ENCODE measurements at places on chromosomes 1 and 21.

GRCh38 chr1:230891413-230891812, 23.1 kb upstream of the C1orf198 start:
- no peak for DNase-seq

DNA sequence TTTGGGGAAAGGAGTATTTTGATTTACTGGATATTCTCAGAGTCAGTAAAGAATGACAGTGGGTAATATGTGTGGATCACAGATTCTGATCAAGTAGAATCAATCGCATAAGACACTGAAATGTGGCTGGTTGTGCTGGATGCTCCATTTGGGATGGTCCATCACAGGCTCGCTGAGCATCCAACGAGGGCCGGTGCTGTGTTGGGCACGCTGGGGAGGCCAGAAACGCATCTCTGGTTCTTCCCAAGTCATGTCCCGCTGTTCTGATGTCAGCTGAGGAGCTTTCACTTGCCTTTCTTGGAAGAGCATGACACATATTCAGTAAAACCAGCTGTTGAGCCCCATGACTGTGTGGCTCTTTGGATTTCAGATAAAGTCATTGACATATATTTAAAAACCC, 72.0 kb downstream of the UMODL1 start:
- DNase-seq: no peak

- DNase-seq: no peak
Observed at GRCh38 chr1:107748531-107748930, 216.4 kb downstream of the VAV3 start.

DNA sequence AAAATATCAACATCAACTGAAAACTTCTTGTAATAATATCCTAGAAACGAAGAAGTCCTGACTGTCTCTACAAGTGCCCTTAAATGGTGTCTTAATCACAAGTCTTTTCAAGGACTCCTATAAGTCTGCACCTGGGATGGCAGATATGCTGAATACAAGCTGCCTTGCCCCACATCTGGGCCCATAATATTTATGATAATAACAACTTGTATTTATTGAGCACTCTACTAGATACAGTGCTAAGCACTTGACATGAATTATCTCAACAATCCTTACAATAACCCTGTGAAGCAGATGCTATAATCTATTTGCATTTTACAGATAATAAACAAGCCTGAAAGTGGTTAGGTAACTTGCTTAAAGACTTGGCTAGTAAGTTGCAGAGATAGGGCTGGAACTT, 78.0 kb upstream of the ZNF648 start:
- no peak for DNase-seq

DNA sequence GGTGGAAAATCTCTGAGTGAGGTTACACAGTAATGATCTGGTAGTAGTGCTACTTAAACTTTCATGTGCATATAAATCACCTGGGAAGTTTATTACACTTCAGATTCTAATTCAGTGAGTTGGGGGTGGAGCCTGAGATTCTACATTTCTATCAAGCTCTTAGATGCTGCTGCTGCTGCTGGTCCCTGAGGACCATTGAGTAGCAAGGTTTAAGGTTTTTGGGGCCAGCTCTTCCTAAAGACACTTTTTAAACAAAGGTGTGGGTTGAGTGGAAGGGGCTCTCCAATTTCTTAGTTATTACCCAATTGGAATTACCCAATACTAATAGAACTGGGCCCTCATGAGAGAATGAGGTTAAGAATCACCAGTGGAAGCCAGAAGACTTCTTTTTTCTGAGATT, 29.5 kb downstream of the KCNA3 start:
- DNase-seq: no peak

All from epithelial cell of proximal tubule (primary cell).